ENCODE measurements at places on chromosomes 1 and 21.

GRCh38 chr1:4328402-4329071 is 325.9 kb upstream of the AJAP1 start:
- DNase-seq, result no peak

GRCh38 chr1:95146637-95147036 is 29.5 kb downstream of the TLCD4 start:
- DNase-seq, result no peak

- DNase-seq, result no peak
Observed at GRCh38 chr1:19512545-19512944, 27.2 kb upstream of the CAPZB start.

- no peak for DNase-seq
Observed at GRCh38 chr21:33821503-33822322, 93.9 kb downstream of the ATP5PO start.

DNA sequence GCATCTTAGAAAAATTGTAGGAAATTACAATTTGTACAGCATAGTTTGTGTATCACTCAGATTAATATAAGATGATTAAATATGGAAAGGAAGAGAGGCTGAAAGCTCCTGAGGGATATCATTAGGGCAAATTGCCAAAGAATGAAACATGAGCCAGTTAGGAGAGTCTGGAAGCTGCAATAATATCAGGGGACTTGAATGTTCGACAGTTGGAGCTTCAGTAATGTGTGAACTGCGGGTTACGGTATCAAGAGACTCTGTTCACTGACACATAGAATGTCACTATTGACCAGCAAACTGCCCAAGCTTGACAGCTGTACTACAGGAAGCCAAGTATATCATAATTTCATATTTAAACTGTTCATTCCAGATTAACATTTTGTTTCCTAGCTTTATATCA is 157.2 kb downstream of the DENND1B start:
- no peak for DNase-seq

DNA sequence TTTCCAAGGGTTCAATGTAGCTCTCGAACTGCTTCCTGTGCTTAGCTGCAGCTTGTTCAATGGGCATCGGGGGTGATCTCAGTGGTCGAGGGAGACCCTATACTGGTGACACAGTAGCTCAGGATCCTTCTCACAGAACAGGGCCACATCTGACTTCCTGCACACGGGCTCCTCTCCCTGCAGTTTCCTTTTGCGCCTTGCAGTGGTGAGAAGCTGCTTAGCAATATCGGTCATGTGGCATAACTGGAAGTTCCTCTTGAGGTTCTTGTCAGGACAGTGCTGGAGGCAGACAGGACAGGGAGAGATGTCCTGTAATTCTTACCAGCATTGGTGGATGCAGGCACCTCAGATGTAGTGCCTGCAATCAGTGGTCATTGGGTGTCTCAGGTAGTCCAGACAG is 140.5 kb upstream of the MAP1LC3C start:
- no peak for DNase-seq

- no peak for DNase-seq
Observed at GRCh38 chr1:156464335-156464734, 36.2 kb downstream of the MEF2D start.

GRCh38 chr21:38993561-38993960 is 187.8 kb downstream of the ETS2 start:
- no peak for DNase-seq

DNA sequence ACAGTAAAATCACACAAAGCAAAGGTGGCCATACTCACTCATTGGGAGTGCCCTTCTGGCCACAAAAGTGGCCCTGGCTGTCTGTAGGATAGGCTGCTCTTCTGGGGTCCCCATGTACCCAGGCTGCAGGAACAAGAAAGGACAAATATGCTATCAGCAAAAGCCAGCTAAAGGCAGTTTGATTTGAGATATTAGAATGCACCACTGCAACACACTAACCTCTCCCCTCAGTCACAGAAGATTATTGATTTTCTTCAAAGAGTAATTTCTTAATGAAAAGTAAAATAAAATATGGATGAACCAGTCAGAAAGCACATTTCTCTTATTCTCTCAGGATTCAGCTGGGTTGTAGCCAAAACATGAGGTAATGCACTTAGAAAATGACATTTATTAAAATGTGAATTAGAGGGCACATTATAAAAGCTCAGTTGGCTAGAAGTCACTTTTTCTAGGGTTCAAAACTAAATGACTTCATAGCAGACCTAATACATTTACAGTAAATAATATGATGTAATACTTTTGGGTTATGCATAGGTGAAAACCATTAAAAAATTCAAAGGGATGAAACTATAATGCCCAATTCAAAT is 140.8 kb downstream of the LHX8 start:
- DNase-seq, result no peak

DNA sequence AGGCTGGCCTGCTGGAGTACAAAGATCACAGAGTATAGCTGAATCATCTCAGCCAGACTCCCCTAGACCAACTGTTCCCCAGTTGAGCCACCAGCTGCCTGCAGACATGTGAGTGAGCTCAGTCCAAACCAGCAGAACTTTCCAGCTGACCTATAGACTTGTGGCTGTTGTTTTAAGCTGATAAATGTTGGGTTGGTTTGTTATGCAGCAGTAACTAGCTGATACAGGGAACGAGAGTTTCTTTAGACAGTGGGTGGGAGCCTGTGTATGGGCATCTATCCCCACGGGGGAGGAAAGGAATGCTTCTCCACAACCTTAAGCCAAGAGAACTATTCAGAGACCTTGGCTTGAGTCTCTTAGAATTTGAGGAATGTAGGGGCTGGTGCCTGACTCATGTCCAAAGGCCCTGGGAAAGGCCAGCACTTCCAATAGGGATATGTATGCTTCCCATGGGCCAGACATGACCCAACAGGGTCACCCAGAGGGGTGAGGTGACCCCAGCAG is 30.1 kb downstream of the SLC1A7 start:
- DNase-seq, result no peak

Measured in stimulated activated CD8-positive, alpha-beta memory T cell treated with anti-CD3 and anti-CD28 coated beads, Interleukin-7, amount 100 ng/mL, for 48 hours (primary cell).